Cardiac fibroblast (primary cell): ENCODE measurements at places on chromosomes 5 and 9.

- DNase-seq: no peak
These were observed 41.2 kb upstream of the IPPK start for GRCh38 chr9:92711146-92711545.

DNA sequence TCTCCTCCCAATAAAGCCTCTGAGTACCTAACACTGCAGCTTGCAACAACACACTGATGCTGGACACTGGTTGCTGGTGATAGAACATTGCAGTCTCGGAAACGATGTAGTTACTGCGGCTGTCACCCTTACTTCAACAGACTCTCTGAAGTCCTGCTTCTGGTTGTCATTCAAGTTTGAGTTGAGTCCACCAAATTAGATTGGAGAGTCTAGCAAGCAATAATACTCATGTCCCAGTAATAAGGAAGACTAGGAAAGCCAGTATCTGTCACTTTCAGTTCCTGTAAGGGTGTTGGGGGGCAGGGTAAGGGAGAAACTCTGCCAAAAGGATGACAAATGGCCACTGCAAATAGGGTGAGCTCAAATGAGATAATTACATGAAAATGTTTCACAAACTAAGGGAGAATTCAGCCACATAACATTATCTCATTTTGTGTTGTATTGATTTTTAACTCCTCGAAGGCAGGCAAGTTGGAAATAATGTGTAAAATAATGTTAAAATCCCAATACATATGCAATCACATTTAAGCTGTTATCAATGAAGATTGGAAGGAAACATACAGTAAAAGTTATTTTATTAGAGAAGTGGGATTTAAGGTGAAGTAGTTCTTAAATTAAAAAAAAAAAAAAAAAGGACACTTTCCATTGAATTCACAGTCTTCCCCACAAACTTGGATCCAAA is 849 bp upstream of the IFT74 start:
- peak; percentile 47 for DNase-seq

GRCh38 chr5:133117912-133118445 is 66.2 kb downstream of the HSPA4 start:
- no peak for DNase-seq

GRCh38 chr5:59180515-59180914 is 597.6 kb downstream of the RAB3C start:
- DNase-seq: no peak

GRCh38 chr5:123753937-123754891 is 242.2 kb downstream of the CSNK1G3 start:
- DNase-seq: peak; percentile 68

DNA sequence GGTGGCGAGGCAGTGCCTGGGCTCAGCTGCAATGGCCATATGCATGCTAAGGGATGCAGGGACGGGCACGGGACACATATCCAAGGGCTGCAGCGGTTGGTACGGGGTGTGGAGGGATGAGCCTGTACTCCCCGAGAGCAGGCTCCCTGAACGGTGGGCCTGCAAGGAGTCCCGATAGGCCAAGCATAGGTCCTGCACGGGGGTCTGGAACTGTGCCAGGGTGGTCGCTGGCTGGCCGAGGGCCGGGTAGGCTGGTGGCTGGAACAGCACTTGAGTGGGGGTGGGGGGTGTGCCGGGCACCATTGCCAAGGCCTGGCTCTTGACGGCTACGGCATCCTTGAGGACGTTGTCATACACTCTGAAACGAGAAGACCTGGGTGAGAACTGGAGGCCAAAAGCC is 24.1 kb downstream of the FABP6 start:
- DNase-seq: no peak

- DNase-seq: no peak
These were observed 160.6 kb upstream of the PLCXD3 start for GRCh38 chr5:41670854-41671479.

DNA sequence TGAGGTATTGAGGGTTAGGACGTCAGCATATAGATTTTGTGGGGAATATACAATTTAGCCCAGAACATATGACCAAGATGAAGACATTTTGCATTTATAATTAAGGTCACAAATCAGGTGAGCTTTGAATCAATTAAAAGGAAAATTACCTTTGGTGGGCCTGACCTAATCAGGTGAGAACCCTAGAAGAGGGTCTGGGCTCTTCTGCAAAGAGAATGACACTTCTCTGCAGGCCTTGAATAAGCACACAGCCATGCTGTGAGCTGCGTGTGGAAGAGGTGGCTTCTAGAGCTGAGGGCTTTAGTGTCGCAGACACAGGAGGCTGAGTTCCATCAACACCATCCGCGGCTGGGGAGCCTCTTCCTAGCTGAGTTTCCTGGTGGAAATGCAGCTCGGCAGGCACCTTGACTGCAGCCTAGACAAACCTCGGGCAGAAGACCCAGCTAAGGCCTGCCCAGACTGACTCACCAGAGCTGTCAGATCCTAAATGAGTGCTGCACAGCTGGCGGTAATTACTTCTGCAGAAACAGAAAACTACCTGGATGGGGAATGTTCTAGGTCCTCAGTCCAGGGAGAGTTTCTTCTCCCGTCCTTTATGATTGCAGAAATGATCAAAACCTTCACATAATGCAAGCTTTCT is 287.5 kb upstream of the IRX1 start:
- DNase-seq: no peak

DNA sequence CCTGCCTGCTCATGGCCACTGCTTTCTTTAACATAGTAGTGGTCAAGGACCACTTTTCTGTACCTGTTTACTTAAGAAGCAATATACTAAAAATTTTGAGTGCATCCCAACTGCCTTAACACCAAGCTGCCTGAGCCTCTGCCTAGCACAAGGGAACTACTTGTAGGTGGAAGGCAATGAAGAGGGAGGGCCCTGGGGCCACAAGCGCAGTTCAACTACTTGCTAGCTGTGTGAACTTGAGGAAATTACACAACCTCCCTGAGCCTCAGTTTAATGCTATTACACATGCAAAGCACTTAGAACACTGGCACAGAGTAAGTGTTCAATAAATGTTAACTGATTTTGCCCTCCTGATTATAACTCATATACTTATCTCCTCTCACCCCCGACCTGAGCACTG is 6.3 kb downstream of the ARL15 start:
- DNase-seq: no peak
